ENCODE measurements at places on chromosomes 12 and 14.

DNA sequence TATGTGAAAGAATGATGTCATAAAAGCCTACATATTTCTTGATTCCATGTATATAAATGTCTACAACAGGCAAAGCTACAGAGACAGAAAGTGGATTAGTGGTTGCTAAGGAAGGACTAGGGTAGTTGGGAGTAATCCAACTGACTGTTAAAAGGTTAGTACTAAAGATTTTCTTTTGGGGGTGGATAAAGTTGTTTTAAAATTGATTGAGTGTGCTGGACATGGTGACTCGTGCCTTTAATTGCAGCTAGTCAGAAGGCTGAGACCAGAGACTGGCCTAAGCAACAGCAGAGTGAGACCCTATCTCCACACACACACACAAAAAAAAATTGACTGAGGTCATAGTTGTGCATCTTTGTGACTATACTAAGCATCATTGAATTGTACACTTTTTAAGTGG lies 234.3 kb downstream of the C12orf50 start:
- DNase-seq, result no peak

DNA sequence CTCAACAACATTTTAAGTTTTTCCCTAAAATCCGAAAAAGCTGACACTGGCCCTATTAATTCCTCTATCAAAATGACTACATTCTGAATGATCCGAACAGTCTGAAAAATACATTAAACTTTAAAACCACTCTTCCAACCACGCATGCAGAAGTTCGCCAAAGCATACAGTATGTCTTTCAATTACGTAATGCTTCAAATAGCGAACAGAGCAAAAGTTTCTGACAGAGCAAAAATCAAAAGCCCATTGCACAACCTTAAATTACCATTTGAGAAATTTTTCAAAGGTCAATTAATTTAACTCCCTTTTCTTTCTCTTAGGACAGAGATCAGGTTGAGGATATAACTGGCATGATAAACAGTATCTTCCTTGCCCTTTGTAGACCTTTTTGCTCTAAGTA lies 33.2 kb downstream of the LRIG3 start:
- DNase-seq, result no peak

- DNase-seq, result no peak
Observed at GRCh38 chr12:67681105-67681778, 32.7 kb downstream of the DYRK2 start.

GRCh38 chr14:56374421-56374820 lies 205.2 kb upstream of the TMEM260 start:
- no peak for DNase-seq

DNA sequence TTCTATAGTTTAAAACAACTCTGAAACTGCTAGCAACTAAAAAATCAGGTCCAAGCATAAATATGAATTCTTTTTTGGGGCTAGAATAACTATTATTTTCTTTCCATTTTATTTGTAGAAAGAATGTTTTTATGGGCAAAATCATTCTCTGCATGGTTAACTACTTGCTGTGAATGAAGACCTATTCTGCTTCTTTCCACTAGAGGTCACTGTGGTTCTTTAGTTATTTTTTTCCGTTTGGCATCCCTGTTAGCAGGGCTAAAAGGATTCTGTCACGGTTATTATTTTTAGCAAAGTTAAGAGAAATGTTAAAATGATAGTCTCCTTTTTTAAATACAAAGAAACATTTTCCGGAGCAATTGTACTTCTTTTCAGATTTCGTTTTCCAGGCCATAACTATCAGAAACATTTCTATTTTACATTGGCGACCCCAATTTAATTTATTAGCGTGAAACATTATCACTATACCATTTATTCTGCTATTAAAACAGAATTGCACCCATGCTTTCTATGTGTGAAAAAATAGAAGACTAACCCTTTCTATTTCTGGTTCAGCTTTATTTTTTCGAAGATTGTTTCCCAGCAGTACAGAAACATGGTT lies 404.8 kb downstream of the ATP23 start:
- peak; percentile 19 for DNase-seq

GRCh38 chr14:101118233-101118632 lies 214.7 kb upstream of the RTL1 start:
- no peak for DNase-seq

GRCh38 chr12:64740646-64741045 lies 18.6 kb downstream of the GNS start:
- no peak for DNase-seq

DNA sequence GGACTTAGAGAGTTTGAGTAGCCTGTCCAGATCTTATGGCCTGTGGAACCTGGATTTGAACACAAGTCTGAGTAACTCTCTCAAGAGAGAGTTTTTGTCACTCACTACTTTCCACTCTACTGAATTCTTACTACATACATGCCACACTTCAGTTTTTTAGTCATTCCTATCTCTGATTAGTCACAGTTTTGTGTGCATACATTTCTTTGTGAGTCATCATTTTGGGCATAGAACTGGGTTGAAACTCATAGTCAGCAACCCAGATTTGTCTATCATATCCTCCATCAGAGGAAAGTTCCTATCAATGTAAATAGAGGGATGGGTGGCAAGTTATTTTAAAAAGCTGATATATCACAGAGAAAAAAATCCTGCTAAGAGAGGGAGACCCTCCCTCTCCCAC lies 42.9 kb downstream of the FLRT2 start:
- no peak for DNase-seq

DNA sequence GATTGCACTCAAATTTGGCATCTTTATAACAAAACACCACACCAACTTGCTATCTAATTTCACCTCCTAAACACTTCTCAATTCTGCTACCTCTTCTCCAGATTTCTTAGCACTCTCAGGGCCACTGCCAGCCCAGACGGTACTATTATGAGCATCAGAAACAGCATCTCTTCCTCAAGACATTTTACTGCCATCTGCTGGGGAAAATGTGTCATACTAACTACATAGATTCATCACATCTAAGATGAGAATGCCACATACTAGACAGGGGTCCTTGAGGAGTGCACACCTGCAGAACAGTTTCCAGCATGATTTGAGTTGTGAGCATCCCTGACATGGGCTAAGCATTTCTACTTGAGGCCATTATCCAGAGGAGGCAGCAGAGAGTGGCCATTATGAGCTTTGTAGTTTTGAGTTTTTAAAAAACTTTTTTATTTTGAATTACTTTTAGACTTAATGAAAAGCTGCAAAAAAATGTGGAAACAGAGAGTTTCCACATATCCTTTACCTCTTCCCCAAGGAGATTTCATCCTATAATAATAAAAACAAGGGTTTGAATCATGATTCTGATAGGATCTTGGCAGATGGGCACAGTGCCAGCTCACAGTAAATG lies 15.1 kb upstream of the GRIP1 start:
- peak; percentile 23 for DNase-seq

DNA sequence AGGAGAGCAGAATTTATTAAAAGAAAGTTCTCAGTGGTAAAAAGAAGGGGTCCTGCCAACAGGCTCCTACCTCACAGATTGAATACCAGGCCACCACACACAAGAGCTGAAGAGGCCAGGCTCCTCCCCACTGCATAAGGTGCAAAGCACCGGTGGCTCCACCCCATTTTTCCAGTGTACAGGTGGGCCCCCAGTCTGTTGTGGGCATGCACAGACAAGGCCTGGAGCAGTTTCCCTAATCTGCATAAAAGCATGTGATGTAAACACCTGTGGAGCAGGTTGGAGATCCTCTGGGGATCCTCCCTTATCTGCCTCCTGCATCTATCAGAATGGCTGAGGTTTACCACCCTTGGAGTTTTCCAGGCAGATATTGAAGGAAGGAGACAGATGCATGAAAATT lies 45.7 kb upstream of the PDZRN4 start:
- no peak for DNase-seq

DNA sequence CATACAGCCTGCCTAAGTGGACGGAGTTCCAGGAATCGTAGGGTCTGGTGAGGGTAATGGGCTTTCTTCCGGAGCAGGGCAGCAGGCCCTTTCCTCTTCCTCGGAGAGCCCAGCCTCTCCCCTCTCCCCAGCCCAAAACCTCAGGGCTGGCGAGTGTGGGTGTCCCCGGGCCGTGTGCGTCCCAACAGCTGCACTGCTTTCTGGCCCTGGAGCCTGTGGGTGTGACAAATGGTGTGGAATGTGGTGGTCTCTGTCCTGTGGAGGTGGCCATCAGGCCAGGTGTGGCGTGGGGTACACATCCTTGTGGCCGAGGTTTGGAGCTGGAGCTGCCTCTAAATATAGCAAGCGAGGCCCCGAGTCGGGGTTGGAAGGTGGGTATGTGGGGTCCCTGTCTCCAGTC lies 8.5 kb downstream of the ORAI1 start:
- no peak for DNase-seq

DNA sequence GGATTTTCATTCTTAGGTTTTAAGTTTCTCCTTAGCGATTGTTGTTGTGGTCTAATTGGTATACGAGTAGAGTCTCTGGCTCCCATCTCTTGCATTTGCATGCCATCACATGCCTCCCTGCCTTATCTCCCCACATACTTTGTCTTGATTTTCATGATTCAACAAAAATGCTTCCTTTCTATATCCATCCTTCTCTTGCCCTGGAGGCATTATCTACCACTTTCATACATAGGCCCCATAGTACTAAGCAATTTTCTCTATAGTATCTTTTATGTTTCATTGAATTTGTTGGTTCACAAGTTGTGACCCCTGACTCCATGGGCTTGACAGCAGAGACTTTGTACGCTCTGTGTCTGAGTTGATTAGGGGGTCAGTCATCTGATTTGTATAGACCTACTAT lies 226.1 kb downstream of the ACSS3 start:
- DNase-seq, result no peak

DNA sequence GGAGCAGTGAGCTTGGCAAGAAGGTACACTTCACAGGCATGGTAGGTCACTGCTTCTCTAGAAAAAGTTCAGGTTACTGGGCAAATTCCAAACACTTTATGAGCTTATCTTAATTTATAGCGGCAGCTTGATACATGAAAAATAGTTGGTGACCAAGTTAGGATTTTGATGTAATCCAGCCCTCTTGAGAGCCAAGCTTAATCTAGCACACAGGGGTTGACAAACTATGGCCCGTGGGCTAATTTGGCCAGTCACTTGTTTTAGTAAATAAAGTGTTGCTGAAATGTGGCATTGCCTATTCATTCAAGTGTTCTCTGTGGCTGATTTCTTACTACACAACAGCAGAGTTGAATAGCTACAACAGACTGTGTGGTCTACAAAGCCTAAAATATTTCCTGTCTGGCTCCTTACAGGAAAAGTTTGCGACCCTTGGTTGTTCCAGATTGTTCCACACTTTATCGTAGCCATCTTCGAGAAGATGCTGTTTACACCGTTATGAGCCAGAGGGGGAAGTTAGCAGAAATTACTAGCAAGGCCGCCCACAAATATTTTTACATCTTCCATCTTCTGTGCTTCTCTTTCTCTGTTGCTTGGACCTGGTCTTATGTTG lies 120.9 kb downstream of the DAAM1 start:
- DNase-seq, result no peak

GRCh38 chr14:70563869-70564268 lies 29.1 kb upstream of the ADAM20 start:
- DNase-seq, result no peak

- DNase-seq, result no peak
Observed at GRCh38 chr12:51475543-51475942, 50.9 kb downstream of the SLC4A8 start.

- DNase-seq, result no peak
Observed at GRCh38 chr14:73842851-73843250, 8.8 kb upstream of the PTGR2 start.

DNA sequence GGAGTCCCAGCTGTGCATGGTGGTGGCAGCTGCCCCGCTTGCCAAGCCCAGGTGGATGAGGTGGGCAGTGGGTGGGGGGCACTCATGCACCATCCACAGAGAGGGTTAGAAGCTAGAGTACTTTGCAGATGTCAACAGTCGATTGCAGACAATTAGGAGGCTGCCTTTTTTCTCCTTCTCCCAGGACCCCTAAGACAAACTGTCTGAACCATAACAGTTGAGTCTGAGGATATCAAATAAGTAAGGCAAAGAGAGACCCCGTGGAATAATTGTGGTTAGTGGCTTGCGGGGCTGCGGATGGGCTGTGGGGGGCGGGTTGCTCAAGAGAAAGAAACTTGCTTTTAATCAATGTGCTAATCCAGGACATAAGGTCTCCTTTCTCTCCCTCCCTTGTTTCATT lies 926.2 kb downstream of the VRK1 start:
- no peak for DNase-seq

DNA sequence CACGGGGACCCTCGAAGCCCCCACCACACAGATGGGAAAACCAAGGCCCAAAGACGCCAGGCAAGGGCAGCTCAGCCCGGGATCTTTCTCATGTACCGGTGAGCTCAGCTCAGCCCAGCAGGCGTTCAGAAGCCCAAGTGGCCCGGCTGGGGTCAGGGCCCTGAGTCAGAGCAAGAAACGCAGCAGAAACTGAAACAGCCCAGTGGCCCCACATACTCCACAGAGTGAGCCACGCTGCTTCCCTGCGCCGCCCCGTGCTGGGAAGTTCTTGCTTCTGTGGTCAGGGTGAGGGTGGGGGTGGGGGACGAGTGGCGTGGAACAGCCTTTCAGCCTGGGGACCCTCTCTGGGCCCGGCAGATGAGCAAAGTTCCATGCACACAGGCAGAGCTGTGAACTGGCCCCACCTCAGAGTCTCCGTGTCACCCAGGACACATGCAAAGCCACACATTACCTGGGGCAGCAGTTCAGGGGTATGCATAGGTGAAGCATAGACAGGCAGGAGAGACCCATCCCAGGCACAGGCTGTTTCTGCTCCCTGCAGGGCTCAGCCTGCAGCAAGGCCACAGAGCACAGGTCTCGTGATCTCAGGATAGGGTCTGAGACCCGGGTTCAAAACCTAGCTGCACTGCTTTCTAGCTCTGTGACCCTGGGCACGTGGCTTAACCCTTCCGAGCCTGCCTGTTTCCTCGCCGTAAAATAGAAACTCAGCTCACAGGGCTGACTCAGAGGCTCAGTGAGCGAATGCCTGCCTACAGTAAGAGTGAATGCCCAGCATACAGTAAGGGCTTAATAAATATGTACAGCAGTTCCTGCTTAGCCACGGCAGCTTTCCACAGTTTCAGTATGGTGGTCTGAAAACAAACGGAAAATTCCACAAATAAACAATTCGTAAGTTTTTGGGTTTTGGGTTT lies 21.6 kb downstream of the NCOR2 start:
- DNase-seq, result no peak

DNA sequence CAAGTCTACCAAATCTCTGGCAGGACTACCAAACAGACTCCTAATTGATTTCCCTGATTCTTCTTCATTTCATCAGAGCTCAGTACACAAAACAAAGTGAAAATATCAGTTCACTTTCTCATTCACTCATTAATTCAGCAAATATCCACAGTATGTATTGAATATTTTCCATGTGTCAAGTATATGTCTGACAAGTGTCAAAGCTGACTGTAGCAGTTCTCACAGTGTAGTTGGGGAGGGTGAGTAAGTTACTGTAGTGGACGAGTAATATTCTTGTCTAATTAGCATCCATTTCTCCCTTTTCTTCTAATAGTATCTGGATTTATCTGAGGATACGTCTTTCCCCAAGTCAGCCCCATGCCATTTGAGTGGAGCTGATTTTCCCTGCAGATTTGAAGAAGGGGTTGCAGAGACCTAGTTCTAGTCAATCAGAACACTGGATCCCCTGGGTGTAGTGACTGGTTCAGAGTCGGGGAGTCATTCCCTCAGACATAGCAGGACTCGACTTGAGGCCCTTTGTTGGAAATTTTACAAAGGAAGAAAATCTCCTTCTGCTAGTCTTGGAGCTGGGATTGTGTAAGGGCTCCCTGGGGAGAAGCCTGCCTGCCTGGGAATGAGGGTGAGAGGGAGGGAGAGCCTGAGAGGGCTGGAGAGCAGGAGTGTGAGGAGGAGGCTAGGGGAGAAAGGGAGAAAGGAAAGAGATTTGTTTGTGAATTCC lies 51.4 kb downstream of the GRIP1 start:
- DNase-seq, result no peak
